Stimulated activated CD4-positive, alpha-beta T cell treated with anti-CD3 and anti-CD28 coated beads, Interleukin-15, amount 100 ng/mL, for 48 hours (primary cell): ENCODE measurements at places on chromosomes 5 and 9.

- DNase-seq: no peak
These were observed 15.5 kb upstream of the LRRTM2 start for GRCh38 chr5:138890644-138891043.

DNA sequence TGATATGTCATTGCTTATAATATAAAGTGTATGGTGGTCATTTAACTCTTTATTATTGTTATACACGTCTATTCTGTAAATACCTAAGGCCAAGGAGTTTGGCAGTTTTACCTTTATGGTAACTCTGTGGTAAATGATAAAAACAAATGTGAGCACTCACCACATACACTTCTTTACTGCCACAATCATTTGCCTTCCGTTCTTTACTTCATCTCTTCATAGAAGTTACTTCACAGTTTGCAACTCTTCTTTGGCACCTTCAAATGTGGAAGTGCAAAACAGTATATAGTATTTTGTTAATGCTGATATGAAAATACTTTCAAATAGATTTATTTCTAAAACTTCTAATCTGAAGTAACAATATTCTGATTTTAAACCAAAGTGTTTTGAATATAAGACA lies 4.4 kb upstream of the MEF2C start:
- DNase-seq: no peak

DNA sequence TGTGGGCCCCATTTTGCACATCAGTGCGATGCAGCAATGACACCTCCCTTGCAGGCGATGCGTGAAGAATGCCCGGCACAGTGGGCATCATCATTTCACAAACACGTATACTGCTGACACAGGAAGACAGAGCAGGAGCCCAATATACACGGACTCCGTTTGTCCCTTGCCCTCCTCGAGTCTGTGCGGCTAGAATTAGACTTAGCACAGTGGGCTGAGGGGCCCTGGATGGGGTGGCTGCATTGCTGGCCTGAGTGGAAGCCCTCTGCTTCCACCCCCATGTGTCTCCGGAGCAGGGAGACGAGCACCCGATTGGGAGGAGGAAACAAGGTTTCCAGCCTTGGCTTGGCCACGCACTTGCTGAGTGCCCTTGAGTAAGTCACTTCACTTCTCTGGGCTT lies 40.8 kb downstream of the GSN start:
- no peak for DNase-seq

DNA sequence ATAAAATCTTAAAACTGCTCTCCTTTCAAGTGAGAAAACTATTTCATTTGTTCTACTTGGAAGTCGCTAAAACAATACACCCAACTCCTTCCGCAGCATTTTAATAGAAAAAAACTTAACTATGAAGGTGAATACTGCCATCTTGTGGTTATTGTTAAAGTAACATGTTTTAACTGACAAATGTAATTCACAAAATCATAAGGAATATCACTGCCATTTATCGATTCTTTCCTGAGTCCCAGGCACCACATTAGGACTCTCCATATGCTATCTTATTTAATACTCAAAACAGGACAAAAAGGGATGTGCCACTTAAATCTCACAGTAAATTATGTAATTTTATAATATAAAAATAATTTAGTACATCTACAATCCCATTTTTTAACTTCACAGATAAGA lies 130.5 kb upstream of the ITGA1 start:
- no peak for DNase-seq

GRCh38 chr5:37565062-37565670 lies 186.0 kb downstream of the WDR70 start:
- no peak for DNase-seq

GRCh38 chr9:123356851-123357742 lies 1.1 kb downstream of the CRB2 start:
- no peak for DNase-seq

DNA sequence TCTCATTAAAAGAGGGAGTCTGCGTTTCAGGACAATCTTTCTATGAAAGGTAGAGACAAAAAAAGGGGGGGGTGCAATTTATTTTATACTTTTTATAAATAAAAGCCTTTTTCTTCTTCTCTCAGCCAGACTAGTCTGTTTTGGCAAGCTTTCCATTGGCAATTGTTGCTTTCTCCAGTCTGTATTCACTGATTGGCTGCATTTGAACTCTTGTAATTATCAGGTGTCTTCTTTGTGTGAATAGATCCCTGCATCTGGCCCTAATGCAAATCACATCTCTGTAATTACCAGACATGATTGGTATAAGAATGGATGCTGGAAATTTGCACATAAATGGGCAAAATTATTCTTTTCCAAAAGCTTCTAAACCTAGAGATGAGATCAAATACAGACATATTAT lies 7.6 kb upstream of the EQTN start:
- no peak for DNase-seq

DNA sequence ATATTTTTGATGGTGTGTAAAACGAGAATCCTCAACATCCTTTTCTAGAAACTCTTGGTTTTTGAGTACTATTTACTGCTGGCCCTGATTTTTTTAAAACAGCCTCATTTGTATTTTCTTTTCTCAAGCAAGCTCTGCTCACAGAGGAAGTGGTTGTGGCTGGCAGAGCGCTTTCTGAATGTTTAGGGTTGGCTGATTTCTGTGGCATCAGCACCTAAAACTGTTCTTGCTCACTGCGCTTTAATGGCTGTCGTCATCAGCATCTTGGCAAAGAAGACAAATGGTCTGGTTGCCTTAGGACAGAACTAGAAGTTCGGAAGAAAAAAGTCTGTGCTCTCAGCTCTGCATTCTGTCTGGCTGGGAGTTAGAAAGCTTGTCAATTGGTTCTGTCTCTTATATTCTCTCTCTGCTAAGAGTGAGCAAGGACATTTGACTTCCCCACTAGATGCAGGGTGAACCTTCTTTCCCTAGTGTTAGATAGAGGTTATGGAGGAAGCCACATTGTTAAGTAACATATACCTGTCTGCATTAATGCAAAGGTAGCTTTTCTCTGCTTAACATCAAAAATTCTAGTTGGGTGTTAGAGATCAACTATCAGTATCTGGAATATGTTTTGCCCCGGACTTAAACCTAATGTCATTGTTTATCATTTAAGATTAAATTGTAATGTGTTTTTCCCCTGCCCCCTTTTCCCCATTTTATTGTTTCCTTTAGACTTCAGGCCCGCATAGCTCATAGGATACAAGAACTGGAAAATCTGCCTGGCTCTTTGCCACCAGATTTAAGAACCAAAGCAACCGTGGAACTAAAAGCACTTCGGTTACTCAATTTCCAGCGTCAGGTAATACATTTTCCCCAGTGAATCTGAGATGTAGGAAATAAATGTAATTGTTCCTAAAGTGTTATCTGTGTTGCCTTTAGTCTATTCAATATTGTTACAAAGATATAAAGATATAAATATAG lies 39.0 kb downstream of the SMARCA2 start:
- peak; percentile 51 for DNase-seq

DNA sequence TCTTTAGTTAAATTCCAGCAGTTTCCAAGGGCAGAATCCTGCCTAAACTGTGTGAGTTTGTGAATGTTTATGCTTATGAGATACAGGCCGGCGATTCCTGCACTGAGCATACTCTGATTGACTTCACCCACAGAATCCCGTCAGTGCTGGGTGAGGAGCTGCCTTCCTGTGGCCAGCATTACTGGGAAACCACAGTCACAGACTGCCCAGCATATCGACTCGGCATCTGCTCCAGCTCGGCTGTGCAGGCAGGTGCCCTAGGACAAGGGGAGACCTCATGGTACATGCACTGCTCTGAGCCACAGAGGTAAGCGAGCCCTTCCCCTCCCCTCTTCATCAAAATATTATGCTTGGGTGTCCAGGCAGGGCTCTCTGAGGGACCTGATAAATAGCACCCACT lies 103.7 kb downstream of the CMYA5 start:
- DNase-seq: no peak

- DNase-seq: no peak
These were observed 6.0 kb upstream of the ESM1 start for GRCh38 chr5:54991416-54991815.

- no peak for DNase-seq
These were observed 198.9 kb upstream of the CYLC2 start for GRCh38 chr9:102796244-102796643.

- DNase-seq: no peak
These were observed 52.4 kb downstream of the GPR21 start for GRCh38 chr9:123085916-123086315.

- no peak for DNase-seq
These were observed 53.0 kb downstream of the NTRK2 start for GRCh38 chr9:84722388-84722989.

DNA sequence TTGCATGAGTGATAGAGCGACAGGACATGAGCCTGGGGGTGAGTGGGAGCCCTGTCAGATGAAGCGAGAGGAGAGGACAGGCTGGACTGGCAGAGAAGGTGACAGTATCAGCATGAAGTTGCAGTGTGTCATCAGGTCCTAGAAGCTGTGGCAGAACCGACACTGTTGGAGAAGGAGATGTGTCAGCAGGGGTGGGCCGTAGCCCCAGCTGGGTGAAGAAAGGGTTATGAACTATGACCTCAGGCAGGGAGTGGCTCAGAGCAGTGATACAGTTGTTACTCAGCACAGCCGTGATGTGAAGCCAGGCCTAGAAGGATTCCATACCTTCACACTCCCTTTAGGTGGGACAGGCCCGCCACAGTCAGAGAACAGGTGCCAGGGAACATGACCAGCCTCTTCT lies 7.6 kb downstream of the PCYOX1L start:
- no peak for DNase-seq

DNA sequence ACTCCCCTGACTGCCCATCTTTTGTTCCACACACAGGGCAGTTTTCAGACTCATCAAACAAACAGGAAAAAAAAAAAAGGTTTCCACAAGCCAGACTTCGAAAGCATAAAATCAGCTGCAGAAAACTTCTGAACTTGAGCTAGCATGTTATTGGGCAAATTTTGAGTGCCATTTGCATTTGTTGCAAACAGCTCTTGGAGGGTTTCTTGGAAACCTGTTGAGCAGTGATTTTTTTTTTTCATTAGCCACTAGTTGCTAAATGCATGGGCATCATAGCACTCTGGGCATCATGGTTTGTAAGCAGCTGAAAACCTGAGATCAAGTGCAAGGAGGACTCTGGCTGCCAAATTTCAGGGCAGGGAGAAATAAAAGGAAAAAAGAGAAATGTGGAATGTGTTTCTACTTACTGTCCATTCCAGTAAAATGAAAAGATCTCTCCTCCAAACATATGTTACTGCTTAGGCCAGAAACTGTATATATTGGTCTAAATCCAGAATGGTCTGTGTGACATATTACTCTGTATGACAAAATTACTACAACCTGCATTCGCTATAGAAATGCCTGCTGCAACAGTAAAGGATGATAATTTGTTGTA lies 85.2 kb upstream of the SMIM23 start:
- no peak for DNase-seq

- DNase-seq: no peak
These were observed 122.0 kb downstream of the DAB2IP start for GRCh38 chr9:121773286-121773953.

- DNase-seq: no peak
These were observed 10.4 kb downstream of the PPP2R2B start for GRCh38 chr5:146867996-146868708.

DNA sequence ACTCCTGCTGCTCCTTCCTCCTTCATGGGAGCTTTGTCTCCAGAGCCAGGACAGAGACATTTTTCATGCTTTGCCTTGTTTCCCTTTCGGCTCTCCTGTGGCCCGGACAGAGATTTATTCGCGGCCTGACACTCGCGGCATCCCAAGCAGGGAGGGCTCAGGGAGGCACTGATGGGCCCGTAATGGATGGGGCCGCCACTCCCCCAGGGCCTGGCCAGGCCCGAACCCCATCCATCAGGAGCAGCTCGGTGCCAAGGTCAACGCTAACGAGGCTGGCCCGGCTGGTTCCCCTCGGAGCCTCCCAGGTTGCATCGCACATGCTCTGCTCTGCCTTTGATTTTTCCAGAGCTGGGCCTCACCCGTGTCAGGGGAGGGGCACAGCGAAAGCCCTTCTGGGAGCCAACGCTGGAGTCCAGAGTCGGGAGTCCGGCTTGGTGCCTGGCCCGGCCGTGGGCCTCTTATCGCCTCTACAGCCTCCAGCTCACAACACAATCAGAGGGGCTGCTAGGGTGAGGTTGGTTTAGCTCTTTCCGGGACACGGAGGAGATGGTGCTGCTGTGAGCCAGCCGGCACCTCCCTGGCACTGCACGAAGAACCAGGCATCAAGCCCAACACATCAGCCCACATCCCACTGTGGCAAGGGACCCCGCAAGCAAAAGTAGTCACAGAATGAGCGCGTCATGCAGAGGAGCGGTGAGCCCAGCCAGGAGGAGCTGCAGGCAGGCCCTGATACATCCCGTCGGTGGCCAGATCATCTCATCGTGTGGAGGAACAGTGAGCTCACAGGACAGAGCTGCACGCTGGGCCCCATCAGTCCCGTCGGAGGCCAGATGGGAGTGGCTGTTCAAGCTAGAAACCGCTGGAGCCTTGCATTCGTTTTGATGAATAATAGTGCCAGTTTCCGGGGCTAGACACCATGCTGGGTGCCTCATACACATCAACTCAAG lies 72.2 kb upstream of the BARHL1 start:
- DNase-seq: no peak

DNA sequence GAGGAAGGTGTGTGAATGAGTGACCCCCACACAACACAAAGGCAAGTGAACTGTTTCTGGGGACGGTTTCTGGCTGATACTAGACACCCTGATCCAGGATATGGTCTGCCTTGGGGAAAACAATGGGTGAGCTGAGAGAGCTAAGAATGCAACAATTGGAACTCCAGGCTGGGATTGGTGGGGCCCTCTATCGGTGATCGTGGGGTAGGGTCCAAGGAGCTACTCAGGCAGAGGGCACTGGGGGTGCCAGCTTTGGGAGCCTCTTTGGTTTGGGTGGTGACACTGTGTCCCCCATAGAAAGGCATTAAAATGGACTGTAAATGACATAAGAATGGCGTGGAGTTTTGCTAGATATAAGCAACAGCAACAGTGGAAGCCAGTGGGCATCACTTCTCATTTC lies 439.1 kb downstream of the DMAC1 start:
- no peak for DNase-seq
